ENCODE measurements at places on chromosomes 3 and 15. TPM values are rescaled to one million over a fixed set of nuclear protein-coding genes. Genes with fewer than 3 reads are reported as not detected.

DNA sequence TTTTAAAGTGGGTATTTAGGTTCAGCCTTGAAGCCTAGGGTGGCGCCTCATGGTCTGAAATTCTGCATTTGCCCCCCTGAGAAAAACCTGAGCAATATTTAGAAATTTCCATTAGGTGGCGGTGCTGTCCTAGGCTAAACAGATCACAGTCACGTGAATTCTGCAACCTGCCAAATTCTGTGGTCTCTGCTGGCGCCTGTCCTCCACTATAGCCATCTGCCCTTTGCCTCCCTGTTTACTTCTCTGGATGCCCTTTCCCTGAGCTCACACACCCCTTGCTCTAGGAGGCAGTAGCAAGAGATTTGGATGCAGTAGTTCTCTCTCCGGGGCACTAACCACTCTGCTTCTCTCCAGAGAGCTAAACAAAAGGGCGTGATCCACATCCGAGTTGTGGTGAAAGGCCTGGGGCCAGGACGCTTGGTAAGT is 9.1 kb downstream of the MRPS11 start:
- no peak overlapping the region for H3K27ac ChIP-seq
- DNase-seq = no peak
- H3K4me3 ChIP-seq = no peak overlapping the region
- H3K4me1 ChIP-seq = peaks cover 5% of the 10 kb centered on the region

The ASB14 gene
- not detected for total RNA-seq

The C2CD4B gene
- not detected for total RNA-seq

The ITIH1 gene
- total RNA-seq = not detected

DNA sequence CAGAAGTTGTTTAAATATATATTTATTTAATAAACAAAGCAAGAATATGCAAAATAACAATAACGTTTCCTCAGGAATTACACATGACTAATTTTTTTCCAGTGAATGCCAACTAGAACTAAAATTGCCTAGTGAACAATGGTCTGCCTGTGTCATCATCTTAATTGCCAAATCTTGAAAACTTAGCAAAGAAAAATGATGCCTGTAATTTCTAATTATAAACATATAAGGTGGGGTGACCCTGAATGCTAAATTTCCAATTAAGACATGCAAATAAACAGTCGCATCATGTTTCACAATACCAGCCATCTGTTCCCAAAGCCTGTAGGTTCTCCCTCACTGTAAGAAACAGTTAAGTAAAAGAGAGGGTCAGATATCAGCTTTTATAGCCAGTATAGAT is 67.6 kb upstream of the PLCL2 start:
- no peak for DNase-seq
- H3K4me1 ChIP-seq = peaks cover 7% of the 10 kb centered on the region

Measured in activated CD8-positive, alpha-beta memory T cell treated with anti-CD3 and anti-CD28 coated beads, Interleukin-2, amount 10 ng/mL, durations not matched to agents 7 days and 5 days (primary cell).